ENCODE measurements at places on chromosomes 5 and 9.

- no peak for DNase-seq
Observed at GRCh38 chr9:129595311-129595741, 25.6 kb downstream of the C9orf50 start.

DNA sequence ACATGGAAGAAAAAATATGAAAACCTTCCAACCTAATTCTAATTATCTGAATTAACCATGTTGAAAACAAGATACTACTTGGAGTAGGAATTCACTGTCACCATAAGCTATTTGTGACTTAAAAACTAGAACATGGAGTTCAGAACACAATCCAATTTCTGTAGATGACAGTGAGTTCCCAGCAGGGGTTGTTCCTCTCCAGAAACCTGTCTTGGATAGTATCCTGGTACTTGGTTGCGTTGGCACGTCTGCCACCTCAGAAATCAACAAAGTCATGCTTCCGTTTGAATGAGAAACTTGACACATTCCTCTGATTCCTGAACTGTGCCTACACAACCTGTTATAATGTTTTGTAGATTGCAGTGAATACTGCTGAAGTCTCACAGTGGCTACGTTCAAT, 789.9 kb upstream of the DMAC1 start:
- DNase-seq, result no peak

GRCh38 chr5:65696892-65697291, 25.0 kb downstream of the SGTB start:
- DNase-seq, result no peak

GRCh38 chr5:67416986-67417385, 220.4 kb upstream of the CD180 start:
- no peak for DNase-seq

DNA sequence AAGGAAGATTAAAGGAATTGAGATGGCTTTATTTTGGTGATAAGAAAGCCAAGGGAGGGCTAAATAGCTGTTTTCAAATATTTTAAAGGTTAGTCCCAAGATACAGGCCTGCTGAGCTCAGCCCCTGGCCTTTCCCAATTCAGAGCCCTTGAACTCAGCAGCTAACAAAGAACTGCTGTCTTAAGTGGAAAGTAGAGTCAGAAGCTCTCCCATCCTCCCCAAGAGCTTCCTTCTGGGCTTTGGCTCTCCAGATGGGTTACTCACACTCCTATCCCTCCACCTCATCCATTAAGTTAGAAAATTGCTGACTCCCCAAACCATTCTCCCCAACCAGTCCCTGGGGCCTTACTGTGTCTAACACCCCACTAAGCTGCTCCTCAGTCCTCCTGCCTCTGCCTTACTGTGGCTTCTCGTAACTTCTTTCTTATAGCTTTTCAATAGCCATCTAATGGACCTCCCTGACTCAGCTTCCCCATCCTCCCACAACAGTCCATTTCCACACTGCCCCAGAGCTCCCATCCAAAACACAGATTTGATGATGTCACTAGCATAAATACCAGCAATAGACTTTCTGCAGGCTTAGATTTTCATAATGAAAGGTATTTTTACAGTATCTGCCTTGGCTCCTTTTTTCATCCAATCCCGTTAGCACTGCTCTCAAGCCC, 239.1 kb downstream of the ENC1 start:
- DNase-seq, result no peak

DNA sequence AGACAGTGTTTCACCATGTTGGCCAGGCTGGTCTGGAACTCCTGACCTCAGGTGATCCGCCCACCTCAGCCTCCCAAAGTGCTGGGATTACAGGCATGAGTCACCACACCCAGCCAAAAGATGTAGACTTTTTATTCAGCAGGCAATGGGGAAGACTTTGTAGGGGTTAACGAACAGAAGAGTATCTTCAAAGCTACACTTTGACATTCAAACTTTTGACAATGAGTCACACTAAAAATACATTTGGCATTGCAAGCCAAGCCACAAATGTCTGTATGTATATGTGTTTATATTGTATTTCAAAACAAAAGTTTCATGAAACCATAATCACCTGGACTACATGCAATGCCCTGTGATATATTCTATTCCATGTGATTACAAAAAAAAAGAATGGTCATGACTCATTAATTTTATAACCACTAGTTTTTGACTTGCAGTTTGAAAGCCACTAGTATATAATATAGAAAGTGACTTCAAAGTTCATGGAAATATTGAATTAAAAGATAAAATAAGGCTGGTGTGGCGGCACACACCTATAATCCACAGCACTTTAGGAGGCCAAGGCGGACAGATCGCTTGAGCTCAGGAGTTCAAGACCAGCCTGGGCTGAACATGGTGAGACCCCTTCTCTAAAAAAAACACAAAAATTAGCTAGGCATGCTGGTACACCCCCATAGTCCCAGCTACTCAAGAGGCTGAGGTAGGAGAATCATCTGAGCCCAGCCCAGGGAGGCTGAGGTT, 8.3 kb downstream of the DIMT1 start:
- no peak for DNase-seq

DNA sequence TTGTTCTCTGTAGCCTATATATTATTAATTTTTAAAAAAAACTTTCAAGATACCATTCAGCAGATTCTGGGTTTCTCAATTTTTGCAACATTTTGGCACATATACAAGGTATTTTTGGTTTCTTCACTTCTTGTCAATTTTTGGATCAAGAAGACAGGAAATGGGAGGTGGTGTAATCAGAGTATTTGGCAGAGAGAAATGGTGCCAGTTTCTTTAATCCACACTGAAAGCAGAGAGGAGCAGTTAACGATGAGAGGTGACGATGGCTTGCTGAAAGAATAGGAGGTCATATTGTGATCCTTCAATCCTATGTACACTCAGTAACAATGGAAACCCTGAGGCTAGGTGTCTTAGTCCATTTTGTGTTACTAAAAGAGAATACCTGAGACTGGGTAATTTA, 16.4 kb downstream of the NNT start:
- no peak for DNase-seq

- DNase-seq, result no peak
Observed at GRCh38 chr5:57335092-57335660, 147.4 kb downstream of the ACTBL2 start.

GRCh38 chr5:55724281-55724680, 12.2 kb upstream of the SLC38A9 start:
- DNase-seq, result no peak
